8988T (cell line): ENCODE measurements at places on chromosomes 2 and 18.

DNA sequence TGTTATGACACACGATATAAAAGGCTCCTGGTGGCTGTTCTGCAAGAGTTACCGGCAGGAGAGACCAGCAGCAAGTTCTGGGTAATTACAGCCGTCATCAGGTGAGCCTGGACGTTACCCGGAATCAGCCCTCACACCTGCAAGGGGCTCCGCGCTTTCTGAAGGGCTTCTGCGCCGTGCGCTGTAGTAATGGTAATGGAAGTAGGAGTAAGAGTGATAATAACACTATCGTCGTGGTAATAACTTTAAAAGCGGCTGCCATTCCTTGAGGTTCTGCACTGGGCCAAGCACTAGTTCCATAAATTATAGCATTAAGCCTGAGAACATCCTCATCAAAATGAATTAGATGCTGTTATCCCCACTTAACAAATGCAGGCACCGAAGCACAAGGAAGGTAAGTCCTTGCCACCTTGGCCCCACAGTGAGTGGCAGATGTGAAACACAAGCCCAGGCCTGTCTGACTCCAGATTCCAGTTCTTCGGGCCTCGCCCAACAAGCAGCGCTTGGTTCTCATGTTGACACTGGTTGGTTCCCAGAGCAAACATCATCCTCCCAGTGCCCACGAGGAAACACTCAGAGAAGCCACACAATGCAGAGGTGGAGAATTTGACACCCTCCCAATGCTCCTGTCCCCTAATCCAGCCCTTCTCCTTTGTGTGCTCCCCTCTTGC is 205.2 kb downstream of the EIPR1 start:
- no peak for DNase-seq

DNA sequence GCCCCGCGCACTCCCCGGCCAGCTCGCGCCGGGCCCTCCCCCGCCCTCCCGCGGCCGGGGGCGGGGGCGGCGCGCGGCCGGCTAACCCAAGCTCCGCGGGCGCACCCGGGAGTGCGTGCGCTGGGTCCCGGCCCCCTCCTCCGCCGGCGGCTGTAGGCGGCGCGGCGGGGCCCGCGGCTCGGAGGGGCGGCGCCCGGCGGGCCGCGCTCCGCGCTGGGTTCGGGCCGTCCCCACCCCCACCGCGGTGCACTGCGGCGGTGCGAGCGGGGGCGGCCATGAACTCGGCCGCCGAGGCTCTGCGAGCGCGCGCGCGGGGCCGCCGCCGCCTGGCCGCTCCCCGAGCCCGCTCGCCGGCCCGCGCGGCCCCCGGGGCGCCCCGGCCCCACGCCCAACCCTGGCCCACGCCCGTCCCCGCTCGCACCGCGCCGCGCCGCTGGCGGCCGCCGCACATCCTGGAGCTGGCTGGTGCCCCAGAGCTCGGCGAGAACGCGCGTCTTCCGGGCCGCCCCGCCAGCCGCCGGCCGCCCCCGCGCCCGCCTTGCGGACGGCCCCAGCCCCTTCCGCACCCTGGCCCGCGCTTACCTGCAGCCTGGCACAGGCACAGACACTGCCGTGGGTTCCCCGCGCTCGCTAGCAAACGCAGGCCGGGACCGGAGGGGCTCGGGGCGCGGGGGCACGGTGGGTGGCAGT is at the start of gene ZBTB14:
ZBTB14 (minus strand) TSS at position 496 of the 690 bp plus-strand sequence. CDS start 2,480 bp downstream, outside the sequence.
- peak; percentile 82 for DNase-seq

DNA sequence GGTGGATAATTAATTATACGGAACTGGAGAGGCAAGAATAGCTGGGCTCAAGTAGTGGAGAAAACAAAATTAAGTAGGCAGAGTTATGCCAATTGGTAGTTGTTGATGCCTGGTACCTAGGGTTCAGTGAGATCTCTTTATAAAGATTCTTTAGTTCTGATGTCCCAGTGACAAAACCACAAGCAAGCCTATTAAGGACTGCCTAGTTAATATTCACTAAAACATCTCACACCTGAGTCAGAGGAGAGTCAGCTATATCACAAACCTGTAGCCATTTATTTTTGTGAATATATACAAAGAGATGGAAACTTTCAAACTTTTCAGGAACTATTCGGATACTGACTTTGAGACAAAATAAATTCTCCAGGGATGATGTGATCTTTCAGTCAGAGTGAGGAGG is 213.9 kb upstream of the CYP26B1 start:
- no peak for DNase-seq

GRCh38 chr2:129193961-129194360 is 785.5 kb upstream of the RAB6C start:
- DNase-seq = no peak

- DNase-seq = no peak
Observed at GRCh38 chr2:1731447-1731962, 12.8 kb downstream of the PXDN start.

GRCh38 chr2:181483211-181483610 is 26.0 kb downstream of the ITGA4 start:
- no peak for DNase-seq

GRCh38 chr2:134247679-134248078 is 6.2 kb upstream of the MGAT5 start:
- no peak for DNase-seq

GRCh38 chr2:128833664-128834027 is 515.0 kb upstream of the HS6ST1 start:
- DNase-seq = no peak

- DNase-seq = no peak
Observed at GRCh38 chr2:37585982-37586621, 85.3 kb downstream of the CDC42EP3 start.

DNA sequence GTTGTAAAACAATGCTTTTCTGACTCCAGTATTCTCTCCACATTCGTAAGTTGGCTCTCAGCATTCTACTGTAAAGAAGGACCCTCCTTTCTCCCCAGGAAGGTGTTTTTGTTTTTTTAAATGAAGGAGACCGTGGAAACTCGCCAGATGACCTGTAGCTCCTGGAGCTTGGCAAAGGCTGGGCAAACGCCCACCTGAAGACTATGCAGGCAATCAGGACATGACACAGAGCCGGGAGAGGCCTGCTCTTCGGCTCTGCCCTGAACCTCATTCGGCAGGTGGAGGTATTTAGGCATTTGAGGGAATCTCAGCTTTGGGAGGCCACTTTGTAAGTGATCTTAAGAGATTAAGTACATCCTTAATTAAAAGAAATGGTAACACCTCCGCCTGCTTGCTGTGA is 17.4 kb downstream of the CASP10 start:
- no peak for DNase-seq

DNA sequence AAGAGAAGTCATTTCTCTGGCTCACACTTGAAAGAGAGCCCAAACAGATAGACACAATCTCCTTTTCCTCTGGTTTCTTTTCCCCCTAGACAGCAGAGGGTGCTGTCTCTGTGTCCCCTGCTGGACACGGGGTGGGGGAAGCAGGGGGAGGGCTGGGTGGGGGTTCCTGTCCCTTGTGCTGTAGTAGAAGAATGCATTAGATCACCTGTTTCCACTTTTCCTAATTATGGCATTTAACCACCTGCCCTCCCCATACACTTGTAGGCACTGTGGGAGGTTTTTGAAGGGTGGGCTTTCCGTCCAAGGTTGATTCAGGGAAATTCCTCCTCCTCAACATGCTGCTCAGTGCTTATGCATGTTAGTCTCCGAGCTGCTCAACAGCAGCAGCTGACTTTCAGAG is 206.2 kb upstream of the EPAS1 start:
- no peak for DNase-seq

GRCh38 chr2:101305035-101305434 is 3.5 kb downstream of the RNF149 start:
- DNase-seq = no peak

GRCh38 chr2:75311993-75312392 is 112.7 kb upstream of the TACR1 start:
- DNase-seq = no peak

DNA sequence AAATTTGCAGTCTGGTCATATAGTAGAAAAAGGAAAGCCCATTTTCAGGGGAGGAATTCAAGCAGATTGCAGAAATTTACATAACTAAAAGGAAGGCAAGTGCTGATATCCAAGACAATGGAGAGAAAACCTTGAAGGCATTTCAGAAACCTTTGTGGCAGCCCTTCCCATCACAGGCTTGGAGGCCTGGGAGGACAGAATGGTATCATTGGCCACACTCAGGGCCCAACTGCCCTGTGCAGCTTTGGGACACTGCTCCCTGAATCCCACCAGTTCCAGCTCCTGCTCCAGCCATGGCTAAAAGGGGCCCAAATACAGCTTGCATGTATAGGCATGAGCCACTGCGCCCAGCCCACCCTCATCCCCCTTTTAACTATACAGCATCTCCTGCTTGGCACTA is 81.1 kb upstream of the NYAP2 start:
- no peak for DNase-seq

DNA sequence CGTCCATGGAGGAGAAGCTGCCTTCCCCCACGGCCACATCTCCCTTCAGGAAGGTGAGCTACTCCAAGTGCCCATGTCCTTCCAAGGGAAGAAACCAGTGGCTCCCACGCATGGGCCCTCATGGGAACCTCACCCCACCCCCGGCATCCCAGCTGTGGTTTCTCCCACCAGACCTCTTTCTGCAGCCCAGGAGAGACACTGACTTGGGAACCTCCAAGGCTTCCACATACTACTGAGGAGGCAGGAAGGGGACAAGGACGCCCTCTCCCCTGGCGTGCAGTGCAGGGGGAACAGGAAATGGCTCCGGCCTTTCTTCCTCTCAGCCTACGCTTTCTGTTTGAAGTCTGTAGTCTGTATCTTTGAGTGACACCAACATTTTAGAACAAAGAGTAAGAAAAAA is 104.5 kb upstream of the EPC2 start:
- DNase-seq = no peak

GRCh38 chr18:7590826-7591560 is 23.9 kb downstream of the PTPRM start:
- DNase-seq = no peak

DNA sequence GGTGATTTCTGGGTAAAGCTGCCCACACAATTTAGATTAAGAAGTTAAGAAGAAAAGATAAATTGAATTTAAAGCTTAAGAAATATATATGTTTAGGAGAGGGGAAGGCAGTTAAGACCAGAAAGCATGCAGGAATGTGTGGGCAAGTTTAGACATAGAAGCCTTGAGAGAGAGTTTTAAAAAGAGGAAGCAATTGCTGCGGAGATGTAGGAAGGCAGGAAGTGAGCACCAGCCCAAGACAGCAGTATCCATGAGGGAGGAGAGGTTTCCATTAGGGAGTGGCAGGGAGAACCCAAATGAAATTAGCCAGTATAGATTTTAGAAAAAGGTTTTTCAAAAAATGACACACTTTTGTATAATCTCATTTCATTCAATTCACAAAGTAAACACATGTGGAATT is 24.3 kb downstream of the DSC2 start:
- no peak for DNase-seq

DNA sequence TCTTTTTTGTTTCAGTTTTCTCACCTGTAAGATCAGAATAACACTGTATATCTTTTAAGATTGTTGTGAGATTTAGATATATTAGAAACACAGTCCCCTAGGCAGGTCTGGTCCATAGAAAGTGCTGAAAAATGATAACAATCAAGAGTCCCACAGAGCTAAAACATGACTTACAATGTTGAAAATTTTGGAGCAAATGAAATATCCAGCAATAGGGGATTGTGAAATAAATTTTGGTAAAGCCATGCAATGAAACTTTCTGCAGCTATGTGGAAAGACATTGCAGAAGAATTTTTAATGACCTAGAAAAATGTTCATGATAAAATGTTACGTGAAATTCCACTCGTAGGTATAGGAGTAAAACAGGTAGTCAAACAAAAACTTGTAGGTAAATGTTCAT is 127.6 kb upstream of the SERPINE2 start:
- no peak for DNase-seq

- DNase-seq = no peak
Observed at GRCh38 chr2:188975497-188976102, 1.4 kb downstream of the COL3A1 start.

DNA sequence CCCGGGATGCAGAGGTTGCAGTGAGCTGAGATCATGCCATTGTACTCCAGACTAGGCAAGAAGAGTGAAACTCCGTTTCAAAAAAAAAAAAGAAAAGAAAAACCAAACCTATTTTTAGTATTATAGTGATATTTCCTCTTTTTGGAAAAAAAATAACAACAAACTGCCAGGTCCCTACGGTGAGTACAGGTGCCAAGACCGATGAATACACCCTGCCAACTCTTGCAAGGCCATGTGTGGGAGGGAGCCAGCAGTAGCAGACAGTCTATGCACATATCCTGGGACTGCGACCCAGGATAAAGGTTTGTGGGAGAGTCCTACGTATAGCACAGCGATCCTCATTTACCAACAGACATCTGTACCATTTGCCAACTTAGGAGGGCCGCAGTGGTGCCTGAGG is 69.6 kb upstream of the DNMT3A start:
- no peak for DNase-seq
